ENCODE measurements at places on chromosomes 16 and 17.

GRCh38 chr17:13598353-13599167 is 3.2 kb downstream of the HS3ST3A1 start:
- DNase-seq = no peak

- no peak for DNase-seq
Observed at GRCh38 chr16:23840310-23840709, 4.5 kb downstream of the PRKCB start.

DNA sequence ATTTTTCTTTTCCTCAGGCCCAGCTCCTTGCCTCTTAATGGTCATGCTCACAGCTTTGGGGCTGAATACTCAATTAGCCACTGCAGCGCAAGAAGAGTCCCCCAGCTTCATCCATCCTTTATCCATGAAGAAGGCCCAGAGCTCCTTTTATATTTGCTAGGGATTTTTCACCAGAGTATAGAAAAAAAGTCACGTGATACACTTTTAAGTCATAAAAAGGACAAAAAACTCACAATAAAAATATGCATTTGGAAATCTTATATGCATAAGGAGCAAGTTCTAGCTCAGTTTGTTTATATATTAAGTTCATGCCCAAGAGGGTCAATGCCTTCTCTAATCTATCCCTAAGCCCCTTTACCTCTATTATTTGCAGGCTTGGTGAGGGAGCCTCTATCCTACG is 254.1 kb downstream of the CA10 start:
- DNase-seq = no peak

DNA sequence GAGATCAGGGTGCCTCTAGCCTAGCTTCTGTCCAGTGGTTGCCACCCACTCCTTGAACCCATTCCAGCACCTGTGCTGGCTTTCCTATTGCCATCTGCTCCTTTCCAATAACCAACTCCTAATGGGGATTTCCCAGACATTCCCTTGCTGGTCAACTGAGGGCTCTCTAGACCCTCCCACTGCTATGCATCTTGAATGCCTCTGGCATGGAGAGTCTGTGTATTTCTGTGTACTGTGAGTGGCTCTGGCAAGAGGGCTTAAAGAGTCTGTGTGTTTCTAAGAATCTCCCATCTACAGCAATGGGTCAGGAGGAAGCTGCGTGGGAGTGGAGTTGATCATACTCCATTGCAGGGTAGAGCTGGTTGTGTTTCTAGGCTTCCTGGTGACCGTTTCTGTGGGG is 11.0 kb upstream of the EPN3 start:
- no peak for DNase-seq

- DNase-seq = no peak
Observed at GRCh38 chr17:65750166-65750565, 188.7 kb upstream of the AXIN2 start.

DNA sequence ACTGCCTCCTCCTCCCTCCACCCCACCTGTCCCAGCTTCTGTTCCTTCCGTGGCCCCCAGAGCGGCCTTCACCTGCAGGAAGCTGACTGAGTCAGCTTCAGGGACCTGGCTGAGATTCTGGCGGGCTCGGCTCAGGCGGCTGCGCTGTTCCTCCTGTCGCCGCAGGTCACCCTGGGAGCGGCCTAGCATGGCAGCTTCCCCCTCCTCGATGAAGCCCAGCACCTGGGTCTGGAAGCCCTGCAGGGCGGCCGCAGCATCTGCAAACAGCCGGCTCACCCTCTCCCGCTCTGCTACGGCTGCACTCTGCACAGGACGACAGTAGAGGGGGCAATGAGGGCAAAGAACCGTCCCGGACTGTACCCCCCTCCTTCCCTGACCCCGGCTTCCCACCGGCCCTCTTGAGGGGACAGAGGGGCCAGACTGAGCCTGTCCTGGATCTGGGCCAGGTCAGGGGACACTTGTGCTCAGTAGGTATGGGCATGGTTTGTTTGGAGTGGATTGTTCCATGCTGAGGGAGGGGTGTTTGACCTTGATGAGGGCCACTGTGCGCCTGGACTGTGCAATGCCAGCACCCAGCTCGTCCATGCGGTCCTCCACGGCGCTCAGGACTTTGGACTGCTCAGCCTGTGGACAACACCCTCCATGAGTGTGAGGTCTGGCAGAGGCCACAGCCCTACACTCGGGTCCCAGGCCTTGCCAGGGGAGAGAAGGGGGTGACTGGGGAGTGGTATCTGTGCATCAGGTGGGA is 2.0 kb downstream of the TRIM47 start:
- peak; percentile 88 for DNase-seq

GRCh38 chr17:67528751-67529436 is 151.8 kb downstream of the PITPNC1 start:
- peak; percentile 93 for DNase-seq

DNA sequence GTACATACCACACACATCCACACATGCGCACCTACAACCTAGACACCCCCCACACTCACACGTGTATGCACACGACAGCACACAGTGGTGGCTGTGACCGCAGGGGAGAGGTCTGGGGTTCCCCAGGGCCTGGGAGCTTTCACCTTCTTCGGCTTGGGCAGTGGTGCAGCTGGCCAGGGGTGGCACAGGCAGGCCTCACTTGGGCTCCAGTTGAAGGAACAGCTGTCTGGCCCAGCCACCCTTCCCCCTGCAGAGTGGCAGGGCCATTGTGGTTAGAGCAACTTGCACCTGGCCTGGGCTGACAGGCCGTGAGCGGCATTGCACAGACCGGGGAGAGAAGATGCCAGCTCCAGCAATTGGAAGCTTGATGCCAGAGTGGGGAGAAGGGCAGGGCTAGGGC is 114.5 kb upstream of the GSE1 start:
- peak; percentile 21 for DNase-seq

DNA sequence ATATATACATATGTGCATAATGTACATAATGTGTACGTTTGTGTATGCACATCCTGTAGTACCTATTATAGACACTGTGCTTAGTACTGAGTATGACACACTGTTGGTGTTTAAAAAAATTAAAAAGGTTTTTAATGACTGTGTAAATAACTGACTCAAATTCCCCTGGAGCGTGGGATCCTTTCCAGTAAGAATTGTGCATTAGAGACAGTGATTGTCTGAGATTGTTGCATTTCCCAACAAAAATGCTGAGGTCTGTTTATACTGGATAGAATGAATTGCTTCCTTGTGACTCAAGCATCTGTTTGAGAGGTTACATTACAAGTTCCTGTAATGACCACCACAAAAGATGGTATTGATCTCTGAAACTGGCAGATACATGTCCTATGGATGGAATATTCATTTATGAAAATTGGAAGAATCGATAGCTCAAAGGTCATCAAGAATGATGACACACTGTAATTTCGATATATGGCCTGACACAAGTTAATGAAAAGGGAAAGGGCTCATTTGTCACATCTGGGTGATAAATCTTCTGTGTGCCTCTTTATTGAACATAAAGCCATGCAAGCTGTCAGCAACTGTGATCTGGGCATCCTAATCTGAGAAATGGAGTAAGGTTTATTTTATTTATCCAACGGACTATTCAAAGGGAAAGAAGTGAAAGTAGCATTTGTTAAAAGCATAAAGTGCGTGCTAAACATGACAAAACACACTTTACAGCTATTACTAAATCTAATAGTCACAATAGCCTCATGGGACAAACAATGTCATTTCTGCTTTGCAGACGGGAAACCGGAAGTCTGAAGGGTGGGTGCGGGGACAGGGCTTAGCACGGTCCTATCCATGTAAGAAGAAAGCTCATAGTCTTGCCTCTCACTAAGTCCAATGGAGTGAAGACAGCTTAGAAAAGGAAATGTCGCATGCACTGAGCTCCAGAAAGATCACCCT is 228.8 kb downstream of the CDH11 start:
- DNase-seq = no peak

GRCh38 chr17:77888242-77889134 is 70.0 kb upstream of the TNRC6C start:
- no peak for DNase-seq

GRCh38 chr17:50200457-50201275 is 765 bp downstream of the COL1A1 start:
- peak; percentile 85 for DNase-seq

- DNase-seq = no peak
Observed at GRCh38 chr16:22304411-22304810, 7.2 kb downstream of the POLR3E start.

GRCh38 chr16:9791556-9791955 is 390.7 kb downstream of the GRIN2A start:
- DNase-seq = no peak

DNA sequence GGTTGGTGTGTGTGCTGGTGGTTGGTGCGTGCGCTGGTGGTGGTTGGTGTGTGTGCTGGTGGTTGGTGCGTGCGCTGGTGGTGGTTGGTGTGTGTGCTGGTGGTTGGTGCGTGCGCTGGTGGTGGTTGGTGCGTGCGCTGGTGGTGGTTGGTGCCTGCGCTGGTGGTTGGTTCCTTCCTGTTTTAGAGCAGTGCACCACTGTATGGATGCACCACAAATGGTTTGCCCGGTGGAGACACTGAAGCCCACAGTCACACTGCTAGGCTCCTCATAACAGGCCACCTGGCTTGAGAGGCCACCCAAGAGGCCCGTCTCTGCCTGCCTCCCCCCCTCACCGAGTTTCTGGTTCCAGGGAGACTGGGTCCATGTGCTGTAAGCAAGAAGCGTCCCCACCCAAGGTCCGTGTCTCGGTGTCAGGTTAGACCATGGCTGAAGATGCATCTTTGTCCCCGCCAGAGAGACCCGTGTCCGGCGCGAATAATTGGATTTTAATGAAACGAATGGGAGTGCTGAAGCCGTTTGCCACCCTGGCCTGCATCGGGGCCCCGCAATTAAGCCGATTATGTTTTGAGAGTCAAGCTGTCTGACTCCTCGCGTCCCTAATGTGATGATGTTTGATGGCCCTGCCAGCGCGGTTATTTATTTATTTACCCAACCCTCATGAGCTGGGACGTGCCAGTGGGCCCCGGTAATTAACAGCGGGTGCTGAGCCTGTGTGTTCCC is 161.3 kb upstream of the GSE1 start:
- DNase-seq = peak; percentile 36

GRCh38 chr17:30433514-30433913 is 43.7 kb upstream of the GOSR1 start:
- peak; percentile 52 for DNase-seq

- DNase-seq = no peak
Observed at GRCh38 chr17:82241183-82241925, 12.5 kb downstream of the SLC16A3 start.

DNA sequence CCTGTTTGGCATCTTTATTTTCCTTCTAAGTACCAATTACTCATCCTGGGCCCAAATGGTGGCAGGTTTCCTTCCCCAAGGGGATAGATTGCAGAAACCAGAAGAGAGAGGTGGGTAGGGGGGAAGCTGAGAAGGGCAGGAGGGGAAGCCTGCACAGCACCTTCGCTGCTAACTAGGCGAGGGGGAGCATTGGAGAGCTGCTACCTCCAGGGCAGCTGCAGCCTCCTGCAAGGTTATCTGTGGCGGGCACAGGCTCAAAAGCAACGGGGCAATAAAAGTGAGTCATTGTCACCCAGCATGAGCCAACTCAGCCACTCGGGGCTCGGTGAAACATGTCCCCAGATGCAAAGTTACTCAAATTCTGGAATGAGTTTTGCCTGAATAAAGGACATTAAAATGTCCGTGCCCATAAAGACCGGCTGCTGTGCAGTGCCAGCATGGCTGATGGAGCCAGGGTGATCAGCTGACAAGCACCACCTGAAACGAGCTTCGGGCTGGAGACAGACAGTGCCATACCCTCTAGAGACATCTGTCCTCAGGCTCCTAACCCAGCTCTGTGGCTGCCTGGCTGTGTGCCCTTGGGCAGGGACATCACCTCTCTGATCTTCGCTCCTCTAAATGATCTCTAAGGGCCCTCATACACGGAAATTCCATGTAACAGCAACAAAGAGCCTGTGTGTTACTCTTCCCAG is 68.1 kb upstream of the GRIN2A start:
- DNase-seq = no peak

DNA sequence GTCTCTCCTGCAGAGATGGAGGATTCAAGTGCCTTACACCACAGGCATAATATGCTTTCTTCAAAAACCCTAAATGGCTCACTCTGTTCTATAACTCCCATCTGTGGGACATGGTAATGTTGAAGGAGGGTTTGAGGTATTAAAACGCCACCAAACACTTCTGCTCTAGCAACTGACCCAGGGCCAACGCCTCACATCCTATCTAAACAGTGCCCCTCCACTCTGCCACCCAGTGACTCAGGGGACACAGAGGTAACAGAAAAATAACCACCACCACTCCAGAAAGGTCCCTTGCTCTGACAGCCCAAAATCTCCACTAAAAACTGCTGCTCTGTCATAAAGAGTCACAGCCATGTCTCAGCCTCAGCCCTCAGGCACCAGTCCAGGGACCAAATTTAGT is 17.7 kb downstream of the NPRL3 start:
- DNase-seq = no peak

- no peak for DNase-seq
Observed at GRCh38 chr16:52070341-52071057, 476.4 kb downstream of the TOX3 start.

- no peak for DNase-seq
Observed at GRCh38 chr16:82641336-82641984, 14.7 kb downstream of the CDH13 start.

DNA sequence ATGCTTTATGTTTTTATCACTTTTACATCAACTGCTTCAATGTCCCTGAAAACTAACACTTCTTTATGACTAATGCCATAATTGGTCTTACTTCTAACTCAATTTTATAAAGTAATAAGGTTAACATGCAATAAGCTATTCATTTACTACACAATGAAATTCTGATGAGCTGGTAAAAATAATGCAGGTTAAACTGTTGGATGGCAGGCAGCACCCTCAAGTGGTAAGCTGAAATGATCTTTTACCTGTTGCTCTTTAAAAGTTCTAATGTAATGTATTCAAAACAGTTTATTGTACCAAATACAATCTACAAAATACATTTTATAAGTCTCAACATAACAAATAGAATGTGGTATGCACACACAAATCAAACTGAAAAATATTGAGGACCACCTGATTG is 1280.3 kb downstream of the CDH8 start:
- no peak for DNase-seq

- peak; percentile 84 for DNase-seq
Observed at GRCh38 chr16:28291651-28292626, at the start of gene SBK1. SBK1 (plus strand) TSS chr16:28292525; CDS start chr16:28317392, 24,867 bp downstream.

DNA sequence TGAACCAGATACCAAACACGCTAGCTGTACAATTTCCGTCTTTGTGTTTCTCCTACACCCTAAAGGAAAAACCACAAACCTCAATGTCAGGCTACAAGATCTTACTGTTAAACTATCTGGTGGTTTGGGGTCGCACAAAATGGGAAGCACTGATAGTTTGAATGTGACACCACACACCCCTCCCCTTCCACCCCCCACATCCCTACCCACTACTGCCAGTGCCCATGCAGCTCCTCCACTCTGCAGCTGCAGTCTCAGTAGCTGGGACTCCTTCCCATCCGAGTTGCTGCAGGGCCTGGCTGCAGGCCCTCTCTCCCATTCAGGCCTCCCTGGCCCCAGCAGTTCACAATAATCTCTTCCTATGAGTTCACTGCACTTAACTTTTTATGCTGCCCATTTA is 18.4 kb downstream of the TRAP1 start:
- DNase-seq = no peak

GRCh38 chr17:77329741-77330531 is 189.2 kb downstream of the SEC14L1 start:
- DNase-seq = no peak

GRCh38 chr17:35514564-35514963 is 22.9 kb downstream of the SLFN12L start:
- DNase-seq = no peak

GRCh38 chr16:68088130-68088972 is 3.2 kb downstream of the NFATC3 start:
- no peak for DNase-seq

- no peak for DNase-seq
Observed at GRCh38 chr17:36856222-36856621, 81.1 kb upstream of the LHX1 start.

- no peak for DNase-seq
Observed at GRCh38 chr16:48617711-48618148, 7.8 kb upstream of the N4BP1 start.

GRCh38 chr16:87540072-87540896 is 47.5 kb upstream of the ZCCHC14 start:
- DNase-seq = no peak
